ENCODE measurements at places on chromosomes 5 and 9.

DNA sequence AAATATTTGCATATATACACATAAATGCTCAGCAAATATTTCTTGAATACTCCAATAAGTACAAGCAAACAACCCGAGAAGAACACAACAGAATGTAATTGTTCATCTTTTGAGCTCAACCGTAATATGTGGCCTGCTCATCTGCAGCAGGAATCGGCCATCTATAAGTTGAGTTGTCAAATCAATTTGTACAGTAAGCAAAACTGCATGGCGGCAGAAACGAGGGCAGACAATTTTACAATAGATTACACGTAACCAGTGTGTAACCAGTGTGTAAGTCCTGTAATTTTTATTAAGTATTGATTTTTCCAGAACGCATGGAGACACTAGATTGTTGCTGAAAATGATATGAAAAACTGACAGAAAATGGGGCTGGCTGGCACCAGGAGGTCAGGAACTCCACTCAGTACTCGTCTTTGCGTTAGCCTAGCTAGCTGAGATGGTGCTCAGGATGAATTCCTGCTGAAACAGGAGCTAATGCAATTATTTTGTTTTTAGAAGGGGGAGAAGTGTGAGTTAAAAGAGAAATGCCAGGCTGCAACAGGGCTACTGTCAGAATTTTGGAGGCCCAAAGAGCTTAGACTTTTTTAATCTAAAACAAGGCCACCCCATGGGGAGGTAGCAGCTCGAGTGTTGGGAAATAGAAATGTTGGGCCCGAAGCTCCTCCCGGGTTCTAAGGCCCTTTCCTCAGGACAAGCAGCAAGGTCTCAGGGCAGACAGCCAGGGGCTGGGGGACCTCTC, 682 bp downstream of the DHX29 start:
- DNase-seq, result no peak

DNA sequence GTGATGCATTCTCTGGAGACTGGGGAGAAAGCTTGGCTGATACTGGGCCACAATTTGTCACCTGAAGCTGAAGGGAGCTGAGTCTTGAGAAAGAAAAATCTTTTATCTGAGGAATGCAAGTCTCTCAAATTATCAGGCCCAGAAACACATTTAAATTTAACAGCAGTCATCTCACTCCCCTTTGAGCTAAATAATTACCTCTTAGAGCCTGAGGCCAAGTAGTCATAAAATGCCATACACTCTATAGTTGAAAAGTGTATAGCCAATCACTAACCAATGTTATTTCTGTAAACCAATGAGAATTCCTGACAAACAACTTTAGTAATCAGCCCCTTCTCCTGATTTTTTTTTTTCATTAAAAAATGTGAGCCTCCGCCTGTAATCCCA, 32.7 kb upstream of the DAPK1 start:
- DNase-seq, result no peak

GRCh38 chr9:81787747-81788632, 98.6 kb upstream of the TLE1 start:
- no peak for DNase-seq

GRCh38 chr5:98102936-98103335, 670.5 kb upstream of the RGMB start:
- DNase-seq, result no peak

- no peak for DNase-seq
Observed at GRCh38 chr5:96997265-96997859, 61.5 kb downstream of the LNPEP start.

DNA sequence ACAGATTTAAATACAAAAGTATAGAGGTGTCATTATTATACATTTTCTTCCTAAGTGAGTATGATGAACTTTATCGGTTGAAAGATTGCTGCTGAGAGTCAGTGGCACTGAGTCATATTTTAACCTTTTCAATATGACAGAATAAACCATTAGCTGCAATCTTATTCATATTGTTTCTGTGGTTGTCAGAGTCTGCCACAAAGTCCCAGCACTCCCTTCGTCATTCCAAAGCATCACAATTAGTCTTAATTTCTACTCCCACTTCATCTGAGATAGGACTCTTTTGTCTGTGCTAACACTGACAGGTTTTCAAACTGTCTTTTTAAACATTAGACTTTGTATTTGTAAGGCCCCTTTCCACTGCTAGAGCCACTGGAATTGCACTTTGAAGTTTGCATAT, 656.9 kb downstream of the MTRR start:
- no peak for DNase-seq

- DNase-seq, result peak; percentile 0
Observed at GRCh38 chr5:761059-761771, 23.3 kb downstream of the ZDHHC11B start.

DNA sequence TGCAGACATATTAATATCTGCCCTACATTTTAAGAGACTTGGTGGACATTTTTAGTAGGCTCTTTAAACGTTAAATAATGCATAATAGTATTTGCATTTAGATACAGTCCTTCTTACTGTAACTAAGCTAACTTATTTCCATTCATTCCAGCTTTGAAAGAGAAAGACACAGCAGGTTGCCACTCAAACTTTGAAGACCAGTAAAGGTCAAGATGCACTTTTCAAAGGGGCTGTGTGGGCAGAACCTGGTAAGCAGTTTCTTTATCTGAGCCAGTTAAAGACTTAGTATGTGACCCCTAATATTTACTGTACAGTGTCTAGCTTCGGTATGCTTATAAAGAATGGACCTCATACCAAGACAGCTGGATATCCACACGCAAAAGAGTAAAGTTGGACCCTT, 20.8 kb downstream of the PLGRKT start:
- no peak for DNase-seq

Data from stimulated activated CD4-positive, alpha-beta T cell treated with anti-CD3 and anti-CD28 coated beads, Interleukin-2, amount 100 ng/mL, for 24 hours (primary cell).